Stimulated activated CD4-positive, alpha-beta T cell treated with anti-CD3 and anti-CD28 coated beads, Interleukin-1b, Interleukin-23, amount 100 ng/mL, for 24 hours (primary cell): ENCODE measurements at places on chromosomes 5 and 9.

DNA sequence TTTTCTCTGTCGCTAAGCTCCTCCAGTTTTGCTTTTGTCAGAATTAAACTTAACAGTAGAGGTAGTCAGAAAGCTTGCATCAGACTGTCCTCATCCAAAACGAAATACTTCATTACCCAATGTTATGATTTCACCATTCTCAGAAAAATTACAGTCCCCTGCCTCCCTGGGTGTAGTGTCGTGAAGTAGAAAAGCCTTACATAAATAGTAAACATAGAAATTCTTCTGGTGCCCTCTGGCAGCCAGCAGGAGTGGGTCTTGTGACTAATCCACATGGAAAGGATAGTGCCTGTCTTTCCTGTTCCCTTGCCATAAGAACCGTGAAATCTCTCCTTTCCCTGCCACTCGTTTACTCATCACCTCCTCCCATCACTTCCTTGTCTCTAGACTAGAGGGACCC is 230.6 kb downstream of the GNA14 start:
- DNase-seq: no peak

- no peak for DNase-seq
These were observed 2.5 kb upstream of the TENT4A start for GRCh38 chr5:6710551-6711318.

DNA sequence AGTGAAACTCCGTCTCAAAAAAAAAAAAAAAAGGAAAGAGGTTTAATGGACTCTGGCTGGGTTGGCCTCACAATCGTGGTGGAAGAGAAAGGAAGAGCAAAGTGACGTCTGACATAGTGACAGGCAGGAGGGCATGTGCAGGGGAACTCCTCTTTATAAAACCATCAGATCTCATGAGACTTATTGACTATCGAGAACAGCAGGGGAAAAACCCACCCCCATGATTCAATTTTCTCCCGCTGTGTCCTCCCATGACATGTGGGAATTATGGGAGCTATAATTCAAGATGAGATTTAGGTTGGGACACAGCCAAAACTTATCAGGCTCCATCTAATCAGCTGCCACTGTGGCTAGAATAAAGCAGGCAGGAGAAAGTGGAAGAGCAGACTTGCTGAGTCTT is 610.4 kb upstream of the NUDT12 start:
- no peak for DNase-seq

GRCh38 chr5:23007236-23007635 is 154.1 kb upstream of the CDH12 start:
- DNase-seq: no peak

DNA sequence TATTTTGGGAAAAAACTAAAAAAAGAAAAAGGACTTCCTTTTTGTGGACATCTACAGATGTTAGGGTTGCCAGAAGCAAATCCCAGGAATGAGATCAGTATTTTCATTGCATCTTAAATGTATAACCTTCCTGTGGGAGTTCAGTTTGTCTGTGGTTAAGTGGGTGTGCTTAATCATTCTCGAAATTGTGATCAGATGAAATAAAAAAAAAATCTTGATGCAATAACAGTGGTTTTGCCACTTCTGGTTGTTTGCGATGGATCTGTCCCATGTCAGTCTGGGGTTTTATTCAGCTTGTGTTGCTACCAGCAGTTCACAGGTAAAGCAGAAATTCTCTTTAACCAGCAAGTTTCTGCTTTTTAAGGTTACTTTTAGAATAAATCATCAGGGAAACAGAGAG is 179.0 kb downstream of the MAN2A1 start:
- DNase-seq: no peak

DNA sequence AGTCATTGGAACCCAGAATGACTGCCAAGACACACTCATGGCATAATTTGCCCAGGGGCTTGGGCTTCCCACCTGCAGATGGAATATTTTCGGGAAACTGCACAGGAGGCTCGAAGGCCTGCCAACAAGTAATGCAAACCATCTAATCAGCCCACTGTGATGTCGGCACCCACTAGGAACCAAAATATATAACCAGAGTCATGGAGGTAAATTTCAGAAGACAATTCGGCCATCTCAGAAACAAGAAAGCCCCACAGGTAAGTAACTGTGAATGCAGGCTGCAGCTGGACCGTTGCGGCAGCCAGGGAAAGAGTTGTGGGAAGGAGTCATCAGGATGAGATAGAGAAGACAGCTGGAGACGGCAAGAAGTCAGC is 264.4 kb downstream of the SYK start:
- DNase-seq: no peak

- no peak for DNase-seq
These were observed 132.9 kb downstream of the TRPM3 start for GRCh38 chr9:70988551-70988950.

DNA sequence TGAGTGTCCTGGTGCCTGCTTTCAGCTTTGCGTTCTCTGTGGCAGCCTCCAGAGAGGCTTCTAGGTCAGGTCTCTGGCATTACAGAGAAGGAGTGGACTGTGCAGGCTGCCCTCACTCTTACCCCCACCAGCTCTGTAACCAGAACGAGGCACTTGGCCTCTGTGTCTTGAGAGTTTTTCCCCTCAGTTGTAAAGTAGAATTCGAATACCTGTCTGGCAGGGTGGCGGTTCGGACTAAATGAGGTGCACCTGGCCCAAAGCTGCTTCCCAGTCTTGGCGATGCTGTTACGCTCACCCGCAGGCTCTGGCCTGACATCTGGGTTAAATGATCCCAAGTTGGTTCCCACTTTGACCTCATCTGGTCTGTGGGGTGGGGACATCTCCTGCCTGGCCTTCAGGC is 40.1 kb downstream of the FAM78A start:
- DNase-seq: no peak

GRCh38 chr9:37752642-37753488 is 740 bp upstream of the TRMT10B start:
- no peak for DNase-seq

DNA sequence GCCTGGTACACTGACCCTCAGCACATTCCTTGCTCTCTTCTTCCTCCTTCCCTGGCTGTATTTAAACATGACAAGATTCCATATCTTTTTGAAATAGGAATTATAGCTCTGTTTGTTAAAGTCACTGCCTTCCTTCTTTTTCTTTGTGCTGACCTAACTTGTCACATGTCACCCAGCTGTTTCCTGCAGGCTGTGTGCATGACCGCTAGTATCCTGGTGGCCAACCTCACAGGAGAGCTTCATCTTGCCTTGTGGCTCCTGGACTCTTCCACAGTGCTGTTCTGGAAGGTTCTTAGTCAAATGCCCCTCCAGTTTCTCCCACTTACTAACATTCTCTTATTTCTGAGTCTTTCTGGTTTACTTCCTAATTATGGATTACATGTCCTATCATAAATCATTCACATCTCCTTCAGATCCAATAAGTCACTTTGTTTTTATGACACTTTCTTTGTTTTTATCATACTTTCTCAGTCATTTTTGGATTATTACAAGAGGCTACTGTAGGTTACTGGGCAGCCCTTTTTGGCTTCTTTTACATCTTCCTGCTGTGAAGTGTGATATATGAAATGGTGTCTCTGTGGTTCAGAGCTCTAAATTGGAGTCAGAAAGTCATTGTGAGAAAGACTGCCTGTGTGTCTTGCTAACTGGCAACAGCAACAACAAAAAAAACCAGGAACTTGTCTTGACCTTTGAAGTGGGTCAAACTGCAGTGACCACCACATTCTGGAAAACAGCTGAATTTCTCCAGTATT is 463.6 kb upstream of the DAP start:
- DNase-seq: no peak
